Cardiac septum (tissue), 1 donor: ENCODE measurements at places on chromosomes 5 and 9. TPM values are rescaled to one million over a fixed set of nuclear protein-coding genes. Genes with fewer than 3 reads are reported as not detected.

- DNase-seq = no peak
Observed at GRCh38 chr5:54259981-54260380, 50.4 kb downstream of the ARL15 start.

SAXO1 gene
- 0.05 TPM for total RNA-seq

GHR gene
- total RNA-seq = 10.4 TPM

DNA sequence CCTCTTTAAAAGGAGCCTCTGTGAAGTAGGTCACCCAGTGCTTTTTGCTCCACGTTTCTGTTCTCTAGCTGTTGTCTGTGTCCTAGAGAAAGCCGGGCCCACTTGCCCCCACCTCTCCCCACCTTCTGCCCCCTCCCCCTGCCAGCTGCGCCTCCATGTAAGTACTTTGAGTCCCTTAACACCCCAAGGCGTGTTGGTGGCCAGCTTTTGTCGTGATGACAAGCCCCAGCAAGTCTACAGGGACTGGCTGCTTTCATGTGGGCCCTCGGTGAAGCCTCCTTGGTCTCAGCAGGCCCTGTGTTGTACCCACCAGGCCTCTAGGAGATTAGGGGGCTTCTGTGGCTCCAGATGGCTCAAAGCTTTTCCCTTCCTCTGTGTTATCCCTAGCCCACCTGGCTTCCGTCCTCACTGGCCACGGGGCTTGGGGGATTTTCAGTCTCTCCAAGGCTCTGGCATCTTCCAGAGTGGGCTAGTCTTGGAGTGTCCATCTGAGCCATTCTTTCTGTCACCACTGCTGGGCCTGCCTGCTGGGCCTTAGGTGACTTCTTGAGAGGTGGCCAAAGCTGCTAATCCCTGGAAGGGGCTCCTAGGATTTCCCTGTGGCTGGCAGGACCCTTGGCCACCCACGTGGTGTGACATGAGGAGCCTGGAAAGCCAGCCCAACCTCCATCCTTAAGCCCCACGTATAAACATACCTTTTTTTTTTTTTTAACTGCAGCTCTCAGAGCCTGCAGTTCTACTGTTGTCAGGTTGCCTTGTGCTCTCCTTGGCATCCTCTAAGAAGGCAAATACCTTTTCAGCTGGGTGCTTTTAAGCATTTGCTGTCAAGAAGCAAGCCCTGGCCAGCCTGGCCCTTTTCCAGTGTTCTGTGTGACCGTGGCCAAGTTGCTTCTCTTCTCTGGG, 1.1 kb upstream of the NDST1 start:
- DNase-seq = no peak

GRCh38 chr5:41575110-41575779, 64.8 kb upstream of the PLCXD3 start:
- DNase-seq = no peak

- no peak for DNase-seq
Observed at GRCh38 chr5:128920345-128921215, 44.7 kb upstream of the SLC27A6 start.

DNA sequence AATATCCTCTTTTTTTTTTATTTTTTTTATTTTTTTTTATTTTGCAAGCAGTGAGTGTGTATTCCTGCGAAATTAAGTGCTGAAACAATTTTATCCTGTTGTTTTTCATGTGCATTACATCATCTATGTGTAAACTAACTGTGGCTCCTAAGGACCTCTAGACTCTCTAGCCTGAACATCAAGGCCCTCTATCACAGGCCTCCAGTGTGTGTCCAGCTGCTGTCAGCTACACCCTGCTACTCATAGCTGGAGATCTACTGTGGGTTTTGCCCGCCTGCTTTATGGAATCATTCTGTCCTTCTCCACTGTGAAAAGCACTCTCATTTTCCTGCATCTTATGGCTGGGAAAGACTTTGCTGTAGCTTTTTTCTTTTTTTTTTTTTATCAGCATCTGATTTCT, 157.8 kb downstream of the KCTD16 start:
- DNase-seq = no peak

- DNase-seq = no peak
Observed at GRCh38 chr9:135769489-135770202, 67.7 kb downstream of the KCNT1 start.

TAF11L5 gene
- total RNA-seq = not detected

MPDZ gene
- total RNA-seq = 97.3 TPM

SPINK13 gene
- not detected for total RNA-seq

GRCh38 chr5:65914641-65915196, 11.7 kb upstream of the ERBIN start:
- DNase-seq = no peak

DNA sequence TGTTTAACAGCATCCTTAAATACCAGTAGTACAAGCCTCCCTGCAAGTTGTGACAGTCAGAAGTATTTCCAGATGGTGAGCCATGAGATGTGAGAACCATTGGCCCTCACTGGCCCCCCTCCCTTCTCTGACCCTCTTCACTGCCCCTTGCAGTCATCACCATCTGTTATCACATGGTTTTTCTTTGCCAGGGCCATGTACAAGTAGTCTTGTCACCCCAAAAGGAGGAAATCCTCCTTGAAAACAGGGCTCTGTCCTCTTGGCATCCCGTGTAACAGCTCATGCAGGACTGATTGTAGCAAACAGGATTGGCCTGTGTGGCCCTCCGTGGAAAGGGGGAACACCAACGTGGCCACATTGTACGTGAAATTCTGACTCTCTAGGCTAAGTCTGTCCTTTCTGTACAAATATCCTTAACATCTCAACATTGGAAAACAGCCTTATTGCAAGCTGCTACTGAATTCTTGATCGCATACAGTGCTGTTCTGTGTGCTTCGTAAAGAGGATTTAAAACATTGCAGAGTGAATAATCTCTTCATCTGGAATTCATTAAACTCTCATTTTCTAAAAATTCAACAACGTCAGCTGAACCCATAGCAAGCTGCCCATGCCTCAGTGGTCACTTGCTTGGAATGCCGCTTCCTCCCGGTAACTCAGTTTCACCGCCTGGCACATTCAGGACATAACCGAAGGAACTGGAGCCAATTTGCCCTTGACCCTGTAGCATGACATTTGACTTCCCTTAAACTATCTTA, 171.7 kb downstream of the ATPSCKMT start:
- no peak for DNase-seq

IFNA2 gene
- total RNA-seq = not detected

- DNase-seq = no peak
Observed at GRCh38 chr5:60888359-60889061, 44.4 kb upstream of the ELOVL7 start.

DNA sequence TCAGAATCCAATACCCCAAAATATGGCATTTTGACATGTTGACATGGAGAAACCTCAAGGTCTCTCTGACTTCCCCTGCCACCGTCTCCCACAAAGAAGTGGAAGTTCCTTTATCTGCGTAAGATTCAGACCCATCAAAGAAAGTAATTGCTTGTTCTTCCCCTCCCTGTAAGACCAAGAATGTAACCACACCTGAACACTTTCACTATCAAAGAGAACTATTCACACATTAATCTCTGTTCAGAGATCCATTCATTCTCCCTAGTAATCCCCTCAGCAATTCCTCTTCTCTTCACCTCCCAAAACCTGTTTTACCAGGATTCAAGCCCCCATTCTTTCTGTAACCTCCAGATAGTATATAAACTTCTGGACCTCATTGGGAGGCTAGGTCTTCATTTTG, 4.1 kb upstream of the SLC1A1 start:
- no peak for DNase-seq

STK32A gene
- 0.92 TPM for total RNA-seq

DNA sequence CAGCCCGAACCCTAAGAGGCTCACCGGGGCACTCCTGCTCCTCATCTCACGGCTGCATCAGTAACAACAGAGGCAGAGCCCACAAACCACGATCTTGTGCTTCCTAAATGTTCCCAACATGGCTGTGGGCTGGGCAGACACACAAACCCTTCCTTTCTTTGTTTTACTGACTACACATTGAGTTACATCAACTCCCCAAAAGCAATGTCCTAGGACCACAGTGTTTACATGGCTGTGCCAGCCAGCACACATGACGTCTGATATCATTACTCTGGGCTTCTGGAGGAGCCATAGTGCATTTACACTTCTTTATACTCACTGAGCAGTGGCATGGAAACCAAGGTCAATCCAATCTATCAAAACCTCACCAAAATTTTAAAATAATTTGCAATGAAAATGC, 101.4 kb downstream of the LHFPL2 start:
- no peak for DNase-seq

ADAMTS2 gene
- total RNA-seq = 5.9 TPM

DNA sequence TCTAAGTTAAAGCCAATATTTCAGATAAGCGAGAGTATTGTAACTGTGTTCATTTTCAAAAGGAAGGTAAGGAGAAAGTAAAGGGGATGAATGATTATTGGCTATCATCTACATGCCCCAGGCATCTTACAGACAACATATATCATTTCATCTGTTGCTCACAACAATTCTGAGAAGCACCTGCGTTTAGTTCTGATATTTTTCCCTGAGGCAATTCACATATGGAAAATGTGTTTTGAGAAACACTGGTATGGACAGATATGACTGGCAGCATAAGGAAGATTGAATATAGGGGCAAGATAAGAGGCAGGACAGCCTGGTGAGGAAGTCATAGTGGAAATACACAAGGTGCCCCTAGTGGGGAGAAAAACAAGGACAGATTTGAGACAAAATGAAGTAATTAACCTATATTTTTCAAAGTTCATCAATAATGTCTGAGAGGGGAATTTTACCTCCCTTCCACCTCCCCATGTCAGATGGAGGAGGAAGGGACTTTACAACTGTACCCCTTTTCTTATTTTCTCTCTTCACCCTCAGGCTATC, 87.7 kb upstream of the TRIM32 start:
- DNase-seq = no peak

- no peak for DNase-seq
Observed at GRCh38 chr9:128505414-128505765, 871 bp downstream of the GLE1 start.

DNA sequence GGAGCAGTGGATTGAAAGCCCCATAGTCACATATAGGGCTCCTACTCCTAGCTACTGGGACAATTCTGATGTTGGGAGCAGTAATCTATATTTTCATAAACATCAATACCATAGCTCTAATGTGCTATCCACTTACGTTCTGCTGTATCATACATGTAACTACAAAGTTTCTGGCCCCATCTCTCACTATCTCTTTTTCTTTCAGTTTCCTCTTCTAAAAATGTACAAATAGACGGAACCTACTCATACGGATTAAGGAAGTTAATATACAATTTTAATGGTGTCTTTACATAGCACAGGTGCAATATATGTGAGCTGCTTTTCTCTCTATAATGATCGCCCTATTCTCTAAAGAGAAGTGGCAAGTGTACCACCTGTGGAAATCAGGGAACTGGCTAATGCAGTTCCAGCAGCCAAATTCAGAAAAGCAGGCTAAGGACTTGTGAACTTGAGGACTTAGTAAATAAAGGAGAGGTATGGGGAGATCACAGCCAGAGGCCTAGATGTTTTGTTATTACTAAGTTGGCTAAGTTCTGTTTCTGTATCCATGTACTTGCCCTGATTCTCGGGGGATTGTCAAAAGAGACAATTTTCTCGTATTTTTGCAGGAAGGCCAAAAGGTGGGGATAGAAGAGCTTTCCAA, 1021.9 kb downstream of the CDH12 start:
- DNase-seq = no peak
